A375 (cell line): ENCODE measurements at places on chromosomes 2 and 18. TPM values are rescaled to one million over a fixed set of nuclear protein-coding genes. Genes with fewer than 3 reads are reported as not detected.

Gene UGT1A8
- not detected in 2 replicates for total RNA-seq

Gene ITGA4
- 30.0 and 31.6 TPM in 2 replicates for total RNA-seq

Gene IL1R2
- total RNA-seq: not detected in 2 replicates

Gene PLEK
- total RNA-seq: not detected in 2 replicates

Gene RGPD4
- not detected in 2 replicates for total RNA-seq

Gene CROCC2
- total RNA-seq: not detected in 2 replicates

Gene CAPN14
- 0.88 and 0.98 TPM in 2 replicates for total RNA-seq

Gene SLC4A3
- 6.8 and 9.2 TPM in 2 replicates for total RNA-seq

Gene IL36A
- not detected in 2 replicates for total RNA-seq

Gene HOXD13
- 5.3 and 7.1 TPM in 2 replicates for total RNA-seq

Gene MCM6
- total RNA-seq: 28.5 and 32.9 TPM in 2 replicates

Gene SLC40A1
- 0.42 TPM in 1 of 2 replicates, not detected in the other for total RNA-seq

Gene HOXD9
- total RNA-seq: 5.4 and 5.7 TPM in 2 replicates

Gene FAM228A
- total RNA-seq: not detected in 2 replicates

Gene FOXI3
- total RNA-seq: 0.08 TPM in 1 of 2 replicates, not detected in the other

Gene MARCO
- not detected in 2 replicates for total RNA-seq

Gene ARL5A
- 41.8 and 50.9 TPM in 2 replicates for total RNA-seq

Gene NAB1
- 23.7 and 32.1 TPM in 2 replicates for total RNA-seq

Gene ALKAL2
- total RNA-seq: not detected in 2 replicates

Gene RGPD8
- 5.0 and 6.9 TPM in 2 replicates for total RNA-seq

Gene CCDC138
- 6.3 and 7.7 TPM in 2 replicates for total RNA-seq

Gene AOX1
- total RNA-seq: 2.6 and 3.1 TPM in 2 replicates

Gene KHK
- total RNA-seq: 4.5 and 6.0 TPM in 2 replicates

Gene RFTN2
- 0.88 and 2.3 TPM in 2 replicates for total RNA-seq

Gene TFPI
- 3.0 and 6.7 TPM in 2 replicates for total RNA-seq

Gene GCG
- not detected in 2 replicates for total RNA-seq

Gene ZNF396
- total RNA-seq: 0.72 and 1.4 TPM in 2 replicates

Gene DHRS9
- not detected in 2 replicates for total RNA-seq

Gene TMEM37
- not detected in 2 replicates for total RNA-seq

Gene PLEKHA3
- 11.8 and 27.0 TPM in 2 replicates for total RNA-seq

Gene DOCK10
- total RNA-seq: 5.6 and 6.6 TPM in 2 replicates

Gene ZNF892
- 2.9 and 3.0 TPM in 2 replicates for total RNA-seq

Gene DTNB
- 13.5 and 15.1 TPM in 2 replicates for total RNA-seq

Gene RAB27B
- total RNA-seq: 1.5 and 4.4 TPM in 2 replicates

Gene TEKT4
- total RNA-seq: 0.08 TPM in 1 of 2 replicates, not detected in the other

Gene ZSWIM2
- not detected in 2 replicates for total RNA-seq

Gene ACMSD
- not detected in 2 replicates for total RNA-seq

Gene PLA2R1
- total RNA-seq: 0.79 and 0.88 TPM in 2 replicates

Gene TXNDC2
- total RNA-seq: 0.08 TPM in 1 of 2 replicates, not detected in the other

Gene THSD7B
- 0.16 and 0.19 TPM in 2 replicates for total RNA-seq

Gene TUBA3E
- not detected in 2 replicates for total RNA-seq

Gene UGT1A1
- not detected in 2 replicates for total RNA-seq

Gene RUFY4
- total RNA-seq: not detected in 2 replicates

Gene WDR35
- 17.1 and 18.4 TPM in 2 replicates for total RNA-seq

Gene FAM210A
- 20.3 and 30.1 TPM in 2 replicates for total RNA-seq

Gene VSNL1
- total RNA-seq: 3.7 and 3.8 TPM in 2 replicates

Gene ATRAID
- 107 and 130 TPM in 2 replicates for total RNA-seq

Gene B3GNT7
- 47.2 and 52.3 TPM in 2 replicates for total RNA-seq

Gene KIF1A
- 5.6 and 5.8 TPM in 2 replicates for total RNA-seq

Gene ITPRID2
- total RNA-seq: 174 and 216 TPM in 2 replicates

Gene CRYGC
- total RNA-seq: not detected in 2 replicates

Gene GNLY
- total RNA-seq: not detected in 2 replicates

Gene CCDC74B
- total RNA-seq: 16.5 and 21.1 TPM in 2 replicates

Gene TGFA
- total RNA-seq: 193 and 202 TPM in 2 replicates

Gene DPYSL5
- total RNA-seq: 2.4 and 3.0 TPM in 2 replicates

Gene CXCR4
- total RNA-seq: not detected in 2 replicates
